ENCODE measurements at places on chromosomes 11 and 22. TPM values are rescaled to one million over a fixed set of nuclear protein-coding genes. Genes with fewer than 3 reads are reported as not detected.

GRCh38 chr11:113241636-113242054 is 72.7 kb upstream of the TTC12 start:
- no peak for DNase-seq

GRCh38 chr11:120146413-120147093 is 8.6 kb upstream of the TRIM29 start:
- DNase-seq = no peak

DNA sequence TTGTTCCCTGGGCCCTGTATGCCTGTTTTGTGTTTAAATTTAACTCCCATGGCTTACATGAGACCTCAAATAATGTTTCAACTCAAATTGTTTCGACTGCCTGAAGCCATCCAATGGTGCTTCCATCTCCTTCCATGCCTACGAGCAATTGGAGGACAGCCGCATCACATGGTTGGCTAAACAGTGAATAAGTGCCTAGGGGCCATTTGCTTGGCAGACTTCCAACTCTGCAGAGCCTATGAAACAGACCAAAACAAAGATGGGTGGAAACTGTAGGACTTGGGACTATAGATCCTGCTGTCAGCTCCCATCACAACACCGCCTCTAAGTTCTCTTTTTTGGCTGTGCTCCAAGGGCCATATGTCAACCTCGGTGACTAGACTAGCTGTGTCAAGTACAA is 84.1 kb downstream of the PARVA start:
- no peak for DNase-seq

DNA sequence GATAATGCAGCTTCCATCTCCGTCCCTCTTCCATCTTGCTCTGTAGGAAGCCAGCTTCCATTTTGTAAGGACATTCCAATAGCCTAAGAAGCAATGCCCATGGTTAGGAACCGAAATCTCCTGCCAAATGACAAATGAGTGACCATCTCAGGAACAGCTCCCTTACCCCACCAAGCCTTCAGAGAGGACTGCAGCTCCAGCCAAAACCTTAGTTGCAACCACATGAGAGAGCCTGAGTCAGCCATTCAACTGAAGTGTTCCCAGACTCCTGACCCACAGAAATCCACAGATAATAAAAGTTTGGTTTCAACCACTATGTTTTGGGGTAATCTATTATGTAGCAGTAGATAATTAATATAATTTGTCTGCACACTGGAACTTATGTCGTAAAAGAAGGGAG is 51.7 kb upstream of the LDLRAD3 start:
- DNase-seq = no peak

DNA sequence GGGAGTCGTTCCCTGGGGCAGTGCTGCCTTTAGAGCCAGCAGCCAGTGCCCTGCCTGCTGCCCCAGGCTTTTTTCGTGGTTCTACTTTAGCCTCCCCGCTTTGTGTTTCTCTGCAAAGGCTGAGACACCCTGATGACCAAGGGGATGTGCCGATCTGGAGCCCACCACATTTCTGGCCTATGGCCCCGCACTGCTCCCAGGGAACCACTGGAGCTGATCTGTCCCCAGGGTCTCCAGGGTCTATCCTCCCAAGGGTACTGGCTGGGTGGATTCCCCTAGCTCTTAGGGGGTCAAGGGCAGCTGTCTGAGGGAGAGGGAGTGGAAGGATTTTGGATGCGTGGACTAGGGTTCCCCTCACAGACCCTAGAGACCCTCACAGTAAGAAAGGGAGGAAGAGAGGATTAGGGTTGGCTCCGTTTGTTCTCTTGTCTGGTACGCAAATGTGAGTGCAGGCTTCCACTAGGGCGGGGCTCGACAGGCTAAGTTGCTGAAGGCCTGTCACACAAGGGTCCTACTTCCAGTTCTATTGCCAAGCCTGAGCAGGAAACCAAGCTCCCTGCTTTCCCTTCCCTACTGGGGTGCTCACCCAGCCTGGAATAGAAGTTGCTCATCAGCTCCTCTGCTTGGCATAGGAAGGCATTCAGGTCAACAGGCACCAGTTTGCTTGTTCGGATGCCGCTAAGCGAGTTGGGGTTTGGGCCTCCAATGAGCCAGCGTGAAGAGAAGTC is 19.3 kb downstream of the TREH start:
- no peak for DNase-seq

GRCh38 chr11:86068138-86068871 is 579 bp downstream of the PICALM start:
- peak; percentile 71 for DNase-seq

The MB gene
- total RNA-seq = 1.1 TPM

The WNT7B gene
- total RNA-seq = 0.12 TPM

The MRGPRX3 gene
- not detected for total RNA-seq
